ENCODE measurements at places on chromosomes 6 and 20.

GRCh38 chr6:89895276-89895874 is 1.1 kb downstream of the GJA10 start:
- peak; percentile 7 for DNase-seq

- no peak for DNase-seq
Measured at GRCh38 chr6:170423814-170424603, 117.5 kb downstream of the FAM120B start.

DNA sequence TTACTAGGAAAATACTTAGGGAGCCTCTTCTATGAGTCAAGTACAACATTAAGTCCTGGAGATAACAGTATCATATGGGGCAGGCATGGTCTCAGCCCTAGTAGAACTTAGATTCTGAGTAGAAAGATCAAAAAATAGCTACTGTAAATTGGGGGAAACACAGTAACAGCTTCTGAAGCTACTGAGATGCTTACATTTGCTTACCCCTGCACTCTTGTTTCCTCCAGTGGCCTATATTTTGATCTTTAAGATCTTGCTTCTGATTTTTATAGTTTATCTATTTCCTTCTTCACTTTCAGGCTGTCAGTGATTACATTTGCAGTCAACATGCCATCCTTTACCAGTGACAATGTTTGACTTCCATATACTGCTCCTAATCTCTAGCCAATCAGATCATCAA is 35.3 kb downstream of the HIVEP2 start:
- no peak for DNase-seq

- no peak for DNase-seq
Measured at GRCh38 chr6:91976797-91977196, 1389.9 kb upstream of the MAP3K7 start.

- DNase-seq, result no peak
Measured at GRCh38 chr6:169784821-169785340, 33.5 kb downstream of the ERMARD start.

GRCh38 chr6:138944412-138944811 is 43.6 kb downstream of the REPS1 start:
- DNase-seq, result peak; percentile 15

GRCh38 chr6:8246403-8246802 is 144.1 kb upstream of the EEF1E1 start:
- no peak for DNase-seq

- DNase-seq, result no peak
Measured at GRCh38 chr6:8588176-8588575, 152.8 kb upstream of the SLC35B3 start.

DNA sequence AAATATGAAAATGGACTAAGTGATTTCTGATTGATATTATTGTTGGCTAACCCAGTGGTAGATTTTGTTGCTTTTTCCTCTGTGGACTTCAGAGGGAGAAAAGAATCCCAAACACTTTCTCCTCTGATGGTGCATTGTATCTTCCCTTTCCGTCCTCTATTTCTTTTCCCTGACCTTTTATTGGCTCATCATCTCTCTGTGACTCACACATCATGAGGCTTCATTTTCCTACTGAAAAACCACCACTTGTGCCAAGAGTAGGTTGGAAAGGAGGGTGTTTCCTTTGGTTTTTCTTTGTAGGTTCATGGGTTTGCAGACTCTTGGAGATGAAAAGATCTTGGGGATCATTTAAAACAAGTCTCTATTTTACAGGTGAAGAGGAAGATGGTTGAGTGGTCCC is 311.7 kb upstream of the JAG1 start:
- DNase-seq, result no peak

GRCh38 chr6:105994118-105994590 is 92.0 kb upstream of the PRDM1 start:
- peak; percentile 39 for DNase-seq

GRCh38 chr6:2460216-2460745 is 214.9 kb upstream of the GMDS start:
- DNase-seq, result no peak

DNA sequence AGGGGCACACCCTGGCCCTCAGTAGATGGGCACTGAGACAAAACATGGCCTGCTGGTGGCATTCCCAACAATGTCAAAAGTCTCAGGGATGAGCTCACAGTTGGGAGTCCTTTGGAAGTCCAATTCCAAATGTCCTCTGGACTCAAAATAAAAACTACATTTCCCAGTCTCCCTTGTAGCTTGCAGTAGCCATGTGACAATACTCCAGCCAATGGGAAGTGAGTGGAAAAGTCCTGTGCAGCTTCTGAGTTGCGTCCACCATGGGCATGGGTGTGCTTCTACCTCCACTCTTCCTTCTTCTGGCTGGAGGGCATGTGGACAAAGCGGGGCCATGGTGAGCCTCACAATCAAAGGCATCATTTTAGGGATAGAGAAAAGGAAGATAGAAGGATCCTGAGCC is 5.8 kb upstream of the ADAM33 start:
- DNase-seq, result peak; percentile 44

DNA sequence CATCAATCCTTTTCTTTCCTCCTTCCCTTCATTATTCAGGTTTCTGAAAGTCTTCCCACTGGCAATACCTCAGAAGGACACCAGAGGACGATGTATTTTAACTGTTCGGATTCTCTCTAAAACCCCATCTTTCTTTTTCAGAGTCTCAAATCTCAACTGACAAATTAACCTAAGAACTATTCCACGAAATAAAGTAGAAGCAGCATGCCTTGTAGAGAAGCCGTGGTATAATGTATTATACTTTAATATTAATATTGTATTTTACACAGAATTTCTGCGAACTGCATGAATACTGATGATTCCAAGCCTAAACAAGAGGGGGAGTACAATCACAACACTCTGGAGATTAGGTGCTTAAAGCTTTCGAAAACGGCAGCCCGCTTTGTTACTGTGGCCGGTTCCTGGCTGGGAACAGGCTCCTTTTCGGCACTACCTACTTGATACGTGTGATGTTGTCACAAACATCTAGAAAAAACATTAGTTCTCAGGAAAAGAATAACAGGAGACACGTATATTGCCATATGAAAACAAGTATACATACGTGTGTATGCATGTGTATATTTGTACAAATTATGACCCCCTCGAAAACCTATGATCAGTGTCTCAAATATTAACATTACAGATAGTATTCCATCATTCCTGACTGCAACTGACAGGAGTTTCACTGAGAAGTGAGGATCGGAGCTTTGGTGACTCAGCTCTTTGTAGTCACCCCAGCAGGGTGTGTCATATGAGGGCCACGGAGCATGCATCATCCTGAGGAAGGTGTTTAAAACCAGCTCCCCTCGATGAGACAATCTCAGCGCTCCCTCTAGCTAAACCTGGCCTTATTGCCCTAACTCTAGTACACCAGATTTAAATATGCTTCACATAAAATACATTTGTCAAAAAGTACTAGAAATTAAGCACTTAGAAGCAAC is 319.7 kb upstream of the TCF21 start:
- no peak for DNase-seq

DNA sequence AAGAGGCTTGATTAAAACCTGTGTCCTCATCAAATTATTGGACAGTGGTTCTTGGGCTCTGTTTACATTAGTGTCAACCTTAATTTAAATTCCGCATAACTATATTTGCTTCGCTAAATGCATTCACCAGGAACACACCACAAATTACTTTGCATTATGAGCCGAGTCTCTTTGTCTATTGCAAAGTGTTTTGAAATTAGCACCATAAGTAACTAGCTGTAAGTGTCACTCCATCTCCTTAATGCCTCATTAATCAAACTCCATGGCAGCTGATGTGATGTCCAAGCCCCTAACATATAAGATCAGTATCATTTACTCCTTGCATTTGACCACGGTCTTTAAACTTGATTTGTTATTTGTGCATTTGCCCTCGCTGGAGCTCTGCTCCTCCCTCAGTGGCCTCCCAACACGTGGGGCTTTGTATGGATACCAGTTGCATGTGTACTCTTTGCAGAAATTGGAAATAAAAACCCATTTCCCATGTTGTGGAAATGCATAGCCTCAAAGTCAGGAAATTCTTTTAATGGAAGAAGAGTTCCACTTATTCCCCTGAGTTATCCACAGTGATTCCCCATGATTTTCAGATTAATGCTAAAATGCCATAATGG is 24.6 kb downstream of the FOXA2 start:
- no peak for DNase-seq

- no peak for DNase-seq
Measured at GRCh38 chr20:20341371-20341770, 26.5 kb upstream of the INSM1 start.

- peak; percentile 65 for DNase-seq
Measured at GRCh38 chr6:112416866-112417265, 69.7 kb downstream of the RFPL4B start.

DNA sequence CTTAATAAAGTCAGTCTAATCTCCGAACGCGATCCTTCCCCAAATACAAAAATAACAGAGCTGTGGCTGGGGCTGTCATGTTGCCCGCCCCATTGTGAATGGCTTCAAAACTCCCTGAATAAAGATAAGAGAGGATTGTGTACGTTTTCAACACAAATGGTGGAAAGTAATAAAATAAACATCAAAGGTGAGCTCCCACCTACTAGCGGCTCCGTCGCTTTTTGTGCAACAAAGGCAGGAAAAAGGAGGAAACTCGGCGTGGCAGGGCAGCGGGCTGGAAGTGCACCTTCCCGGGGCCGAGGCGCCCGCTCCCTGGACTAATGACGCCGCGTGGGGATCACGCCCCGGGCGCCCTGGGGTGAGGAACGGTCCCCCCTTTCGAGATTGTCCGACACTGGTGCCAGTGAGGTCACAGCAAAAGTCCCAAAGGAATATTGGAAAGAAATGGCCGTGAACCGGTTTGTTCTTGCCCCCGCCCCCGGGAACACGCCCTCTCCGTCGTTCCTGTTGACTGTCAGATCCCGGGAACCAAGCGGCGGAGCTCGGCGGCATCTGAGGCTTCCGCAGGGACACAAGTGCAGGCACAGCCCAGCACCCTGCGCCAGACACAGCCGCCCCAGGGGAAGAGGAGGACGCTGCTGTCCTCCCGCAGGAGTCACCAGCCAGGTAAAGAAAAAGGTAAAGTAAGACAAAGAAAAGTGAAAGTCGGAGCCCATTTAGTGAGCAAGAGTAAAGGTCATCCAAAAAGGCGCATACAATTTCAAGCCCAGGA is 1.1 kb upstream of the FOXQ1 start:
- no peak for DNase-seq

DNA sequence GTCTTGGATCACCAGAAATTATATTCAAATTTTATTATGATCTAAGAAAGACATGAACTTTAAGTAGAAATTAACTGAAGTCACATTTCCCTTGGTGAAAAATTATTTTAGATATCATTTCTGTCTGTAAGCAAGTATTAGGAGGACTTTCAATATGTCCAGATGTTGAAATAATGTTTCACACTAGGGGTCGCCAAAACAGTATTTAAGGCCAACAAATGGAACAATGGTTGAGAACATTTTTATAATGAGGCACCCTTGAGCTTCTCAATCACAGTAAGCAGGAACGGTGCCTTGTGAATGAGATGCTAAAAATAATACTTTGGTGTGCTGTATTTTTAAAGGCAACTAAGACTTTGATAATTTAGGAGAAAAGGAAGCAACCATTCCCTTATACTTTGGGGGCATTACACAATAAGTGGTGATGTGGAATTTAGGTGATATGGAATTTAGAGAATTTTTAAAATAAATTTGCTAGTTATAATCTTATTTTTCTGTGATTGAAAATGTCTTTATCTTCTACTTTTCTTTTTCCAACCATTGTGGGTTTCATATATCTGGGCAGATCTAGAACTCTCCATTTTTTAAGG is 9.6 kb upstream of the SF3B5 start:
- no peak for DNase-seq

- DNase-seq, result no peak
Measured at GRCh38 chr6:34877869-34878485, 9.9 kb downstream of the TAF11 start.

- DNase-seq, result no peak
Measured at GRCh38 chr6:92469186-92469828, 950.1 kb downstream of the EPHA7 start.

DNA sequence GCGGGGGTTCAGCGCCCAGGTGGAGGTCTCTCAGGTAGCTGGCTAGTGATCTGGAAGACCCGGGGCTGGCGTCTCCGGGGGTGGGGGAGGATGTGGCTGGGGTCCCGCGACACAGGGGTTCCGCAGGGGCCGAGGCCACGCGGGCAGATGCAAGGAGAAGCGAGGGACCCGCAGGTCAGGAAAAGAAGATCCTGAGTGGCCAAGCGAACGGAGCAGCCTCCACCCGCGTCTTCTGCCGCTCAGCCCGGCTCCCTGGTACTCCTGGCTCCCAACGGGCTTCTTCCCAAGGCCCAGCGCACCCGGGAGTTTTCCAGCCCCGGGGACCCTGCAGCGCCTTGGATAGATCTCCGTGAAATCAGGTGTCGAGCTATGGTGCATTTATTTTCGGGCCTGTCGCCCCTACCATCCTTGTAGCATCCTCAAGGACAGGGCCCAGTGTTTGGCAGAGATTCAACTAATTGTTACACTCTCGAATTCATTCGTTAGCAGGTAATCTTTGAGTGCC is 682 bp upstream of the CHD6 start:
- no peak for DNase-seq

DNA sequence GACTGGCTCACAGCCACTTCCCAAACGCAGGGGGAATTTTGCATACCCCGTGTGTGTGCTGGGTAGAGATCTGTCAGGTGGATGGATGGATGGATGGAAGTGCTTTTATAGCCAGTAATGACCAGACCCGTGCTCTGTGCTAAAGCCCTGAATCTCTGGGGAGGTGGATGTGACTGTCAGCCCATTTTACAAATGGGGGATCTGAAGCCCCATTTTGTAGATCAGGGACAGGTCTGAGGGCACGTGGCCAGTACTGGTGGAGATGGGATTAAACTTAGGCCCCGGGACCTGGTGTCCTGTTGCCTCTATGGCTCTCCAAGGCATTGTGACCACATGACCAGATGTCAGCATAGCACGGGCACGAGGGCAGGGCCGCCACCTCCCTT is 38.2 kb upstream of the ZBP1 start:
- no peak for DNase-seq

DNA sequence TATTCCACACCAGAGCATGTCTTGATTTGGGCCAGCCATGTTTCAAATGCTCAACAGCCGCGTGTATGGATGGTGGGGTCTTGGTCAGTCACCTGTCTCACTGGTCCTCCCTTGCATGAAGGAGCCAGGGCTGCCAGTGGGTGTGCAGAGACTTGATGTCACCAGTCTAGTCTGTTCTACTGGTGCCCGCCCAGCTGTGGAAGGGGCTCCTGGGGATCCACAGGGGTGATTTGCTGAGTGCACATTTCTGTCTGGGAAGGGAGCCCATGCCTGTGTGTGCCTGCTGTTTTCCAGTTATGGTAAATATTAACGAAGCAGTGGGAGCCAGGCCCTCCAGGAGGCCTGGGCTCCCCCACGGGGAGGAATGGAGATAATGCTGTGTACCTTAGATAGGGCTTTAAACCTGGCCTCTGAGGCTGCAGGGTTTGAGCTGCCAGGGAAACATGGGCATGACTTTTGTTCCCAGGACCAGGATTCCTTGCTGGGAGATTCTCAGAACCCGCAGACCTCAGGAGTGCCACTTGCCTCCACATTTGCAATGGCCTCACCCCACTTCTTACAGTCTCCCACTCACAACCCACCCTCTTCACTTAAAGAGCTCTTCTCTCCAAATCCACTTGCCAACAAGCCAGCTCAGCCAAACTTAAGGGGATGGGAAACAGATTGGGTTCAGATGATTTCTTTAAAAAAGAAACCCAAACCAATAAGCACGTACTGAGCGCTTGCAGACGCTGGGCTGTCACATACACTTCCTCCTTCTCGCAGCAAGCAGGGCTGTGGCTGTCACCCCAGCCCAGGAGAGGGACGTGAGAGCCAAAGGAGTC is 54.1 kb downstream of the VEGFA start:
- no peak for DNase-seq

Data from GM04503 (cell line).